GM04503 (cell line): ENCODE measurements at places on chromosomes 12 and 14.
A peak's percentile ranks its signal among the peaks of the same experiment; 100 is the strongest.

- no peak for DNase-seq
Measured at GRCh38 chr12:52826611-52827498, 7.3 kb downstream of the KRT79 start.

GRCh38 chr12:99137124-99137855 lies 492.2 kb downstream of the APAF1 start:
- DNase-seq: no peak

DNA sequence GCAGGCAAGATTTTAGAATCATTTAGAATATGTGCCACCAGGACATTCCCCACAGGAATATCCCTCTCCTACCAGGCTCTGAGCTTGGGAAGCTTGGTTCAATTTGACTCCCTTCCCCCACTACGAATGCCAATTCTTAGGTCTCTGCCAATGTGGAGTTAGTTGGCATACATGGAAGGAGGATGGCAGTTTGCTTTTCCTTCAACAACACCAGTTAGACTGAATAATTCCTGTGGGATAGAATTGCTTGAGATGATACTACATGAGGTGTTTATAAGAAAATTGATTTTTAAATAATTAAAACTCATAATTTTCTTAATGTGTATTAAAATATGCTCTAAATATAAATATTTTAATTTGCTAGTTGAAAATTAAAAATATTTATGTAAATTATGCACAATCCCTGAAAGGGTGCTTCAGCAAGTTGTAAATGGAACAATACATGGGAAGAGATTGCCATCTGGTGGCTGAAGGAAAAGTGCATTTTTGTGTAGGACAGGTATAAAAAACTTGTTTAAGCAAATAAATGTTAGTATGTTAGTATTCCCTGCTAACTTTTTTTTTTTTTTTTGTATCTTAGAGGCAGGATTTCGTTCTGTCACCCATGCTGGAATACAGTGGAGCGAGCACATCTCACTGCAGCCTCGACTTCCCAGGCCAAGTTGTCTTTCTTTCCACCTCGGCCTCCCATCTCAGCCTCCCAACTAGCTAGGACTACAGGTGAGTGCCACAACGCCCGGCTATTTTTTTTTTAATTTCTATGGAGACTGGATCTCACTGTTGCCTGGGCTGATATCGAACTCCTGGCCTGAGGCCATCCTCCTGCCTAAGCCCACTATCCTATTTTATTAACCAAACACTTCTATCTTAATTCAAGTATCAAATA lies 25.8 kb upstream of the STRAP start:
- no peak for DNase-seq

GRCh38 chr12:130240831-130241590 lies 78.7 kb downstream of the FZD10 start:
- no peak for DNase-seq

GRCh38 chr14:99250636-99251208 lies 21.3 kb downstream of the BCL11B start:
- DNase-seq: no peak

DNA sequence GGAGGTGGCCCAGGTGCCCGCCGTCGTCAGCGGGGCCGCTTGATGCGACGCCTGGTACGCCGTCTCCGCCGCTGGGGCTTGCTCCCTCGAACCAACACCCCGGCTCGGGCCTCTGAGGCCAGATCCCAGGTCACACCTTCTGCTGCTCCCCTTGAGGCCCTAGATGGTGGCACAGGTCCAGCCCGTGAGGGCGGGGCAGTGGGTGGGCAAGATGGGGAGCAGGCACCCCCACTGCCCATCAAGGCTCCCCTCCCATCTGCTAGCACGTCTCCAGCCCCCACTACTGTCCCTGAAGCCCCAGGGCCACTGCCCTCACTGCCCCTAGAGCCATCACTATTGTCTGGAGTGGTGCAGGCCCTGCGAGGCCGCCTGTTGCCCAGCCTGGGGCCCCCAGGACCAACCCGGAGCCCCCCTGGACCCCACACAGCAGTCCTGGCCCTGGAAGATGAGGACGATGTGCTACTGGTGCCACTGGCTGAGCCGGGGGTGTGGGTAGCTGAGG lies 5.5 kb downstream of the LRP10 start:
- DNase-seq: no peak

- DNase-seq: no peak
Measured at GRCh38 chr14:38993981-38994380, 109.1 kb downstream of the SEC23A start.

DNA sequence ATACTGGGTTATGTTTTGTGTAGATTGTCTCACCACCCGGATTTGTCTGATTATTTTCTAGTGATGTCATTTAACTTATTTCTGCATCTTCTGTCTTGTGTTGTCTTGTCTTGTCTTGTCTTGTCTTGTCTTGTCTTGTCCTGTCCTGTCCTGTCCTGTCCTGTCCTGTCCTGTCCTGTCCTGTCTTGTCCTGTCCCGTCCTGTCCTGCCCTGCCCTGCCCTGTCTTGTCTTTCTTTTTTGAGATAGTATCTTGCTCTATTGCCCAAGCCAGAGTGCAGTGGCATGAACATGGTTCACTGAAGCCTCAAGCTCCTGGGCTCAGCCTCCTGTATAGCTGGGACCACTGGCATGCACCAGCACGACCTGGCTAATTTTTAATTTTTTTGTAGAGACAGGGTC lies 25.6 kb downstream of the DERA start:
- DNase-seq: no peak

DNA sequence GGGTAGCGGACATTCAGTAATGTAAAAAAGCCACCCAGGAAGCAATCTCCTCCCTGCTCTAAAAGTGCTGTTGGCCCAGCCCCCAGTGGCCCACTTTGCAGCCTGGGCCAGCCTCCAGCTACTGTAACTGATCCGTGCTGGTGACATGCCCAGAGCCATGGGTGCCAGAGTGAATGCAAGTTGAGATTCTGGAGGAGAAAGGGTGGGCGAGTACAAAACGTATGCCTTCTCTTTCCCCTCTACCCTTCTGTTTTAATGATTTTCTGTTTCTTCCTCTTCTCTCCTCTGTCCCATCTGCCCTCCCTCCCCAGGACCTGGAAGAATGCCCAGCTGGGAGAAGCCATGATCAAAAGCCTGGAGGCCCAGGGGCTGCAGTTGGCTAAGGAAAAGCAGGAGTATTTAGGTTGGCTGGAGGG lies 16.9 kb downstream of the PLEKHD1 start:
- no peak for DNase-seq

DNA sequence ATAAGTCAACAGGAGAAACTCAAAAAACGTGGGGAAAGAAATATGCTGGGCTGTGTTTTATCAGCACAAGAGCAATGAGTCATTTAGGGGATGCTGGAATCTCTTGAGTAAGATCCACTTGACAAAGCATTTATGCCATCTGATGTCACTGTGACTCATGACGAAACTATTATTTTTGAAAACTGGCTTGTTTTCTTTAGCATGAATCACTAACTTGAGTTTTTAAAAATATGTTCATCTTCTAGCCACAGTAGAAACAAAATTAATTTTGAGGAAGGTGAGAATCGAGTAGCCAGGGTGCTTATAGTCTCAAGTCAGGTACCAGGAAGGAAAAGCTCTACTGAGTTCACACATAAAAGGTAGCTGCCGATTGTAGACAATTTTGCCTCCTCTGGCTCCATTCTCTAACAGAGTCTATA lies 456.2 kb upstream of the MGAT4C start:
- peak; percentile 94 for DNase-seq

DNA sequence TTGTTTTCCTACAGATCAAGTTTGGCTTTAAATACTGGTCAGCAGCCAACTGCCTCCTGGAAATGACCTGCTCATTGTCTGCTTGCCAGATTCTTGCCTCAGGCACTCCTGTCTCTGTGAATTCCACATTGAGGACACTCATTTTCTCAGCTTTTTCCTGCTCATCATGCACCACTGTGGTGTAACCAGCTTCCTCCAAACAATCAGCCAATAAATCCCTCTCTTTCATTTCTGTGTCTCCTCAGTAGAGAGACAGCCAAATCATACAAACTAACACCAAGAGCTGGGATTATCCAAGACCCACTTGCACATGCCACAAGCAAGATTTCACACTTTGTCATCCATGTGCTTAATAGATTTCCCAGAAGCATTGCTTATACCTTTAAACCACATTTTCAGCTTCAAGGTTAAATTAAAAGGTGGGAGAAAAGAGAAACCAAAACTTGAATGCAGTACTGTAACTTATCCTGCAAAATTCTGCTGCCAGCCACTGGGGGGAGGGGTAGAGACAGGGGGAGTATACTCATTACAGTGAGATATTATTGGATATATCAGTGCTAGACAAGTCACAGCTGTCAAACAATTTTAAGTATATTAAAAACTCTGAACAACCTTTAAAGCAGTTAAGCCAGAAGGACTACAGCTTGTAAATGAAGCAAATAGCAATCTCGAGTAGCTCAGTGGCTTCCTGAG lies 105.0 kb downstream of the PPP2R5E start:
- peak; percentile 92 for DNase-seq

GRCh38 chr14:85599939-85600338 lies 70.0 kb downstream of the FLRT2 start:
- no peak for DNase-seq

- no peak for DNase-seq
Measured at GRCh38 chr14:59186306-59186705, 2.2 kb upstream of the DAAM1 start.

- DNase-seq: no peak
Measured at GRCh38 chr12:19242581-19242980, 113.0 kb downstream of the PLEKHA5 start.

DNA sequence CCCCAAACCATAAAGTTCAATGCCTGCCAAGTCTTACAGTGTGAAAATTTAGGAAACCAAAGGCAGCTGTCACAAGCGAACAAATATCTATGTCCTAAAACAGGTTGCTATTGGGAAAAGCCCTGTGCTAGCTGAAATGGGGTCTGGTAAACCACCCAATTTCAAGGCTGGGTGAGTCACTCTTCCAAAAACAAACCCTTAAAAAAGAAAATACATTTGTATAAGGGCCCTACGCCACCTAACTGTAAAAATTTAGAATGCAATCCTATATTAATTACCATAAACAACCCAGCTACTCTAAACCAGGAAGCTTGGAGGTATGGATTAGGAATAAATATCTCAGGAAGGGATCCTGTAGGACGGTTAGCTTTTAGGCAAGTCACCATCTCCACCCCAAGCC lies 32.1 kb downstream of the PRMT8 start:
- no peak for DNase-seq

GRCh38 chr14:59057551-59057950 lies 130.9 kb upstream of the DAAM1 start:
- no peak for DNase-seq

- no peak for DNase-seq
Measured at GRCh38 chr12:69921831-69922230, 96.8 kb downstream of the MYRFL start.

GRCh38 chr12:39606712-39607423 lies 12.7 kb downstream of the ABCD2 start:
- no peak for DNase-seq

DNA sequence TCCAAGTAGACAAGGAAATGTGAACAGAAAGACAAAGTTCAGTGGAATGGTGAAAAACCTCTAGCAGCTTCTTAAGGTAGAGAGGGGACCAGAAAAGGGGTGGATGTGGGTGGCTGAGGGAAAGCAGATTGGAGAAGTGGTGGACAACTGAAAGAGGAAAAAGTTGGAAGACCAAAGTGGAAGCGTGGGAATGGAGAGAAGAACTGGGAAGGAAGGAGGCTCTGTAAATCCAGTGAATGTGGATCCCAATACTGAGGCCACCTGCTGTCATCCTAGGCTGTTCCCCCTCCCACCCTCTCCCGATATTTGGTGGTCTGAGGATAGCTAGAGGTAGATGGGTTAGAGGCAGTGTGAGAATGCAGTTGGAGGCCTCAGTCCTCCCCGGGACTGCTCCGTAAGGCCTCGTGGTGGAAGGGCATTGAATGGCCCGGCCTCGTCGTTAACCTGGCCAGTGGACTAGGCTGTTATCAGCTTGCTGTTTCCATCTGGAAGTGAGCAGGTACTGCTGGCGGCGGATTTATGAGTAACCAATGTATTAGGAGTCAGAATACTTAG lies 822 bp upstream of the POU6F1 start:
- DNase-seq: no peak

GRCh38 chr12:52918351-52918750 lies 13.5 kb upstream of the KRT8 start:
- DNase-seq: no peak

- DNase-seq: no peak
Measured at GRCh38 chr14:94768521-94769390, 1.2 kb downstream of the GSC start.

GRCh38 chr14:100297320-100298300 lies 8.6 kb downstream of the SLC25A29 start:
- DNase-seq: peak; percentile 30

DNA sequence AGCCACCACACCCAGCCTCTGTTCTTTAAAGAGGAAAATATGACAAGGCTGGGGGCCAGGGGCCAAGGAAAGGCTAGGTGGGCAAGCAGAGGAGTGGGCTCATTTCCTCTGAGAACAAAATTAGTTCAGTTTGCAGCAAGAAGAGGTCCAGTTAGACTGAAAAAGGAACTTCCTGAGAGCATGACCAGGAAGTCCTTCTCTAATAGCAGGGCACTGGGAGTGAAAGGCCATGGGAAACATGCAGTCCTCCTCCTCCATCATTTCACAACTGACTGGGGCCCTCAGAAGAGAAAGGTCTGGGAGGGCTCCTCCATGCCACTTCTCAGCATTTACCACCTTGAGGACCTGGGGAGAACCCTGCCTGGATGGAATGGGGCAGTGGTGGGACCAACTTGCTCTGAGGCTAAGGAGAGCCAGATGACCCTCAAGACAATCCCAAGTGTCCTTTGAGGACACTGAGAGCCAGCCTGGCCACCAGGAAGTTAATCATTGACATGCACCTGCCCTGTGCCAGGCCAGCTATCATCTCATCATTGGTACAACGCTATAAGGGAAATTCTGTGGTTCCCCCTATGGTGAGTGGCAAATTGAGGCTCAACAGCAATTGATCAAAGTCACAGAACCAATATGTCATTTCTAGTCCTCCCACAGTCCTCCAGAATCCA lies 2.0 kb downstream of the AQP2 start:
- no peak for DNase-seq

DNA sequence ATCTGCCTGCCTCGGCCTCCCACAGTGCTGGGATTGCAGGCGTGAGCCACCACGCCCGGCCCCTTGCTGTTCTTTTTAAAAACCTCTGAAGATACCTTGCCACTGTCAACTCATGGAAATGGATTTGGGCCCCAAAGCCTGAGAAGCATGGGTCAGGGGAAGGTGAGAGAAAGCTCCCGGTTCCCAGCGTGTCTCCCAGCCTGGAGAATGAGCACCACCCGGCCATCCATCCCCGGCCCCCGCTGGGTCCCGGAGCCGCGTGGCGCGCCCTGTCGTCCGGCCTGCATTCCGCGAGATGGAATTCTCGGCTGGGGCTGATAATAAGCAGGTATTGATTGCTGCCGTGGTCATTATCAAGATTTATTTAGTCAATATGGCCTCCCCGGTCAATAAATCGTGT lies 126.5 kb upstream of the MYL2 start:
- DNase-seq: no peak
